Stimulated activated CD4-positive, alpha-beta T cell treated with anti-CD3 and anti-CD28 coated beads, TNF-alpha, amount 100 ng/mL, for 4 hours (primary cell): ENCODE measurements at places on chromosomes 11 and 22.

DNA sequence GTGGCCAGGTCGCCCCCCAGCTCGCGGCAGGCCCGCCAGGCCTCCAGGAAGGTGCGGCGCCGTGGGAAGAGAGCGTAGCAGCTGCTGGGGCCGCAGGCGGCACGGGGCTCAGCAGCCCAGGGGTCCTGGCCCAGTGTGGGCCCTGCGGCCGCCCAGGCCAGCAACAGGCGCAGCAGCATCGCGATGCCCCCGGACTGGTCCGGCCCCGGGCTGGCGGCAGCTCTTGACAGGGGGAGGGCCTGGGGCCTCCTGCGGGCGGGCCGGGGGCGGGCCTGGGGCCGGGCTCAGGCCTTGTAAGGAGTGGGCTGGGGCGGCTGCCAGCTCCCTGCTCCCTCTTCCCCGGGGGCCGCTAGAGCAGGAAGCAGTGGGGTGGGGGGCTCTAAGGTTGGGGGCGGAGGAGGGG is at the start of gene CD248:
TSS of gene CD248 (minus strand) at position 196 of the 403 bp plus-strand sequence. CDS start at position 179, 17 bp downstream.
- DNase-seq: no peak

GRCh38 chr11:65906602-65907001 is 6.4 kb upstream of the FOSL1 start:
- DNase-seq: no peak

DNA sequence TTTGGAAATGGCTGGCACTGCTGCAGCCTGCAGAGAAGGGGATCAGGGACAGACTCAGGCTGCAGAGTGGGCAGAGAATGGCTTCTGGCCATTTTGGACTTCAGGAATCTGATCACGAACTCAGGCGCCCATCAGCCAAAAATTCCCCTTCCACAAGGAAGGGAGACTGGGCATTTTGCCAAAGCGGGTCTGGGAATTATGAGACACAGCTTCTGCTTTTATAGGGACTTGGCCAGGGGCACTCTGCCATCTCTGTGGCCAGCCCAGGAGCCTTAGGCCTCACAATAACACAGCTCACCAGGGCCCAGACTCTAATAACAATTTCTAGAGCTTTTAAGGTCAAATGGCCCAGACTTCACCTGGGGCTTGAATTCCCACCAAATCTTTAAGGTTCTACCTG is 74.7 kb downstream of the CHST1 start:
- DNase-seq: no peak

- DNase-seq: no peak
Measured at GRCh38 chr11:59647245-59647980, 21.4 kb downstream of the PATL1 start.

- no peak for DNase-seq
Measured at GRCh38 chr11:126318574-126319373, 14.9 kb downstream of the DCPS start.

DNA sequence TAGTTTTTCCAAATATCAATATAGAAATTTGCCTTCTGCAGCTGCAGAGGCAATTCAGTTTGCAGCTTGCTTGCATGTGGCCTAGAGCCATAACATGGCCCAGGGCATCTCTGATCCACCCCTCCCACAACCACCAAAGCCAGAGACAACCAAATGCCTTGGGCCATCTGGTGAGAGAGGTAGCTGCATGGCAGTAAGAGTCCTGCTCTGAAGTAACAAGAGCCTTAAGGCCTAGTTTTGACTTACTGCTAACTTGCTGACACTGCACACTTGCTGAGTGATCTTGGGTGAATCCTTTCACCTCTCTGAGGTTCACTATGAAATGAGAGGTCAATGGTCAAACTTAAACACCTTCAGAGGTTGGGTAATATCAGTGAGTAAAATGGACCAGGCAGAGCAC is 4.9 kb upstream of the SPECC1L start:
- no peak for DNase-seq

DNA sequence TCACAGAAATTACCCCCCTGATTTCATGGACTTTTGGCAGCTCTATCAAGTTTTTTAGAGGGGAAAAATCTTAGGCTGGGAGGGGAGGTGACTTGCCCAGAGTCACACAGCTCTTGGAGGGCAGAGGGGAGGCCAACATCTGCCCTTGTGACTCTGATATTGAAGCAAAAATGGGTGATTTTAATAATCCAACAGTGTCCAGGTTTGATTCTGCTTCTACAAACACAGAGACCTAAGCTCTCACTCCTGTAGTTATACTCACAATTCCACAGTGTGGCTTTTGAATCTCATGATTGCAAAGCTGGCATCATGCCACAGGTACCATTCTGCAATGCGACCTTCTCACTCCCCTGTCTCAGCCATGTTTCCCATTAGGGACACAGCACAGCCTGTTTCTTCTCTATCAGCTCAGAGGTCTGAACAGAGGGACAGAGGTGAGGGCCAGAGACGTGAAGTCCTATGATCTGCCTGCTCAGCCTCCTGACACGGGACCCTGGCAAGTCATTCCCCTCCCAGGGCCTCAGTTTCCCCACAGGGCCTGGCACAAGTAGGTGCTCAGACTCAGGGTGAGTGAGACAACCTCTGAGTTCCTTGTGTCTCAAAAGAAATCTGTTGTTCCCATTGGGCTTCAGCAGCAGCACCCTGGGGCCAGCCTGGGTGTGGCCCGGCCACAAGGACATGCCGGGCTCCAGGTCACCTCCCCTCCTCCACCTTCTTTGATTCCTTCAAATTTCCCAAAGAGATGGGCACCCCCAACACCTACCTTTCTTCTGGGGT is 766 bp downstream of the APOL2 start:
- no peak for DNase-seq

DNA sequence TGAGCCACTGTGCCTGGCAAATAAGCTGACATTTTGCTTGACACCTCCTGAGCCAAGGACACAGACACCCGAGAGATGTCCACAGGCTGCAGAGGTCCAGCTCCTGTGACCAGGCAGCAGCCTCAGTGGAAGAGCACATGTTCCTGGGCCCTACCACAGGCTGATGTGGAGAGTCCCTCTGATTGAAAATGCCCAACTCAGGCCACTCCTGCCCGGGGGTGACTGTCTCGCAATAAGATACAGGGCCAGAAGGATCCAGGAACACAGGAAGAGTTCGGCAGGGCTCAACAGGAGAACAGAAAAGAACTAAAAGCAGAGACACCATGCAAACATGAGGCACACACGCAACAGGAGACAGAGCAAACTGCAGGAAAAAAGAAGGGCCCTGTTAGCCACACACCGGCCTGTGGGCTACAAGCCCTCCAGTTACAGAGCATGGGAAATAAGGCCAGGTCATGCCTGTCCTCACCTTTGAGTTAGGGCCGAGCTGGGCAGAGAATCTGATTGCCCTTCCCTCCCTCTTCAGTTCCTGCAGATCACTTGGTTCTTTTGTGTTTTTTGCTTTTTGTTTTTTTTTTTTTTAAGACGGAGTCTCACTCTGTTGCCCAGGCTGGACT is 28.3 kb upstream of the MALAT1 start:
- no peak for DNase-seq

DNA sequence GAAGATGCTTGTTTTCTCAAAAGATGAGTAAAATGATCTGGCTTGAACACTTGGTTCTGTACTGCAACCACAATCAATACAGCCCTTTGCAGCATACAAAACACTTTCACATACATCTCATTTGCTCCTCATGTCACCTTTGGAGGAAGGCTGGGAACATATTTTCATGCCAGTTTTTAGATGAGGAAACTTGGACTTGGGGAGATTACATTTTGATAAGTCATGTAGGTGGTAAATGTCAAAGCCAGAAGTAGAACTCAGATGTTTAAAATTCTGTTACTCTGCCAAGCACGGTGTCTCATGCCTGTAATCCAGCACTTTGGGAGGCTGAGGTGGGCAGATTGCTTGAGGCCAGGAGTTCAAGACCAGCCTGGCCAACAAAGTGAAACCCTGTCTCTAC is 121.8 kb downstream of the MICAL2 start:
- DNase-seq: no peak

DNA sequence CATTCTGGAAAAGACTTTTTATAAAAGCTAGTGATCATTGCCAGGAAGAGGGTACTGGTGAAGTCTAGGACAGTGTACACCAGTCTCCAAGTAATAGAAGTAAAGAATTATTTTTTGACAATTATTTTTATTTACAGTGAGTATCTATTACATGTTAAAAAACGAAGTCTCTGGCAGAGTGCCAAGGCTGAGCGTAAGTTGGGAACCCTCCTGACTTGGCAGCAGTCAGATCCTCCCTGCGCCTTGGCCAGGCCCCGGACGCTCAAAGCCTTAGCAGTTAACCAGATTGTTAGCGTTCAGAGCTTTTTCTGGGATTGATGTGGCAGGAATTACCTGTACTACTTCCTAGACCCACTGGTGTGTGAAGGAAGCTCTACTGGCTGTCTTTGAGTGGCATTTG is 38.1 kb upstream of the CTTN start:
- DNase-seq: no peak

GRCh38 chr11:100719362-100719761 is 32.3 kb downstream of the ARHGAP42 start:
- no peak for DNase-seq

DNA sequence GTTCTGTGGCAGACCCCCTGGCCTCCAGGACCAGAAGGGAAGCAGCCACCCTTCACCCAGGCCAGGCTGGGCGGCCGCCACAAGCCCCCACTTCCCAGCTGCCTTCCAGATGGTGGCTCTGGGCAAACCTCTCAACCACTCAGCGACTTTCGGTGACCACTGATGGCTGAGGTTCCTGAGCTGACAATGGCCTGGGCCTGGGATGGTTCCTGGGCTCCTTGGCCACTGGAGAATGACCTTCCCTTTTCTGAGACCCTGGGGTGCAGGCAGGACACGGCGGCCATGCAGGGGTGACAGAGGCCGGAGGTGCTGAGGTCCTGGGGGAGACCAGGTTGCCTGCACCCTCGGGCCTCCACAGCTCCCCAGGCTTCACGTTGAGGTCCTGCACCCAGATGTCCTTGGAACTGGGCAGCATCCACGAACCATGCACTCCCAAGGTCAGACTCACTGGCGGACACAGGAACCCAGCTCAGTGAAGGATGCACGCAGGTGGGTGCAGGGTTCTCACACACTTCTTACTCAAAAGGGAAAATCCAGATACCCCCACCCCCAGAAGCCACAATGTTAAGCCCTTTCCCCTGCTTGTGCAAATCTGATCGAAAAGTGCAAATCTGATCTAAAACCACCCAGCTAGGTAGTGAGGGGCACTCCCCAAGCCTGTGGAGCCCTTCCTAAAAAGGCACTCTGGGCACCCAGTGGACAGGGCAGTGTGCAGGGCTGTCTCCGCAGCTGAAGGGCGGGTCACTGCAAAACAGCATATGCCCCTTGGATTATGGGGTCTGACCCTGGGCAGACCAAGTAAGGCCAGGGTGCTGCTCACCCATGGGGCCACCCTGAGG is 13.9 kb upstream of the PHLDA2 start:
- no peak for DNase-seq

DNA sequence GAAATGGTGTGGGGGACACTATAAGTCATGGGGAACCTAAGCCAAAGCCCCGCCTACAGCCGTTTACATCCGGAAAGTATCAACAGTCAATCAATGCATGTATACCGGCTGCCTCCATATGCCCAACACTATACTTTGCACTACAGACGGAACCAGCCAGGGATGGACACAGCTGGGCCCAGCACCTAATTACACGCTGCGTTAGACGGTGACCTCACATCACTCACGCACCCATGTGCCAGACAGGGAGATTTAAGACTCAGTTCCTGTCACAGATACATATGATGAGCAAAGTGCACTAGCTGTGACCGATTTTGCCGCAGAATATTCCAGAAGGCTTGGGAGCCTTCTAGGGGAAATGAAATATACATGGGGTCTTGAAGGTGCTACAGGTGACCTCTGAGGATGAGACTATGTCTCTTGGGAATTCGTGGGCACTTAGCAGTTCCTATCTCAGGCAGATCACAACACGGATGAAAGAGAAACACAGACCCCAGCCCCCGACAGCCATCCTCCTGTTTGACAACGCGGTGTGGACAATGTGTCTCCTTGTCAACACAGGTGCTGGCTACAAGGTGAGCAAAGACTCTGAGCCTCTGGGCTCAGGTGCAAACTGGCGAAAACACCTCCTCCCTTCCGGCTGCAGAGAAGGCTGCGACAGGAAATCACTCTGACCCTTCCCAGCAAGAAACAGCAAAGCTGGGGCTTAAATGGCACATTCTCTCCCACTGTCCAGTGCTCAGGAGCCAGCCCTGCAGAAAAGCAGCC is 8.0 kb downstream of the AHNAK start:
- DNase-seq: no peak

- no peak for DNase-seq
Measured at GRCh38 chr11:28606930-28607329, 498.7 kb downstream of the METTL15 start.

GRCh38 chr22:32216911-32217310 is 12.0 kb upstream of the RFPL2 start:
- no peak for DNase-seq

DNA sequence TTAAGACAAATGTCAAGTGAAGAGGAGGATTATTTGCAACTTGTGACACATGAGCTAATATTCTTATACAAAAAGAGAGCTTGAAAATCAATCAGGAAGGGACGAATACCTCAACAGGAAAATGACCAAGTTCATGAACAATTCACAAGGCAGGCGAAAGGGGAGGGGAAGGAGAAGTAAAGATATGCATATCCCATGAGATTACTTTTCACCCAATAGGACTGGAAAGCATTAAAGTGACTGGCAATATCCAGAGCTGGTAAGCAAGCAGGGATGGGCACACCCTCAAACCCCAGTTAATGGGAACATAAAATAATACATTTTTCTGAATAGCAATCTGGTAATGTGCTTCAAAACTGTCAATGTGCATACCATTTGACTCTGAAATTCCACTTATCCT is 129.5 kb downstream of the SLC1A2 start:
- no peak for DNase-seq

- DNase-seq: no peak
Measured at GRCh38 chr11:130612291-130612851, 163.9 kb downstream of the ADAMTS15 start.

- no peak for DNase-seq
Measured at GRCh38 chr22:47178339-47178738, 415.9 kb downstream of the TBC1D22A start.

GRCh38 chr22:43090130-43090789 is 1.1 kb upstream of the TTLL1 start:
- no peak for DNase-seq

DNA sequence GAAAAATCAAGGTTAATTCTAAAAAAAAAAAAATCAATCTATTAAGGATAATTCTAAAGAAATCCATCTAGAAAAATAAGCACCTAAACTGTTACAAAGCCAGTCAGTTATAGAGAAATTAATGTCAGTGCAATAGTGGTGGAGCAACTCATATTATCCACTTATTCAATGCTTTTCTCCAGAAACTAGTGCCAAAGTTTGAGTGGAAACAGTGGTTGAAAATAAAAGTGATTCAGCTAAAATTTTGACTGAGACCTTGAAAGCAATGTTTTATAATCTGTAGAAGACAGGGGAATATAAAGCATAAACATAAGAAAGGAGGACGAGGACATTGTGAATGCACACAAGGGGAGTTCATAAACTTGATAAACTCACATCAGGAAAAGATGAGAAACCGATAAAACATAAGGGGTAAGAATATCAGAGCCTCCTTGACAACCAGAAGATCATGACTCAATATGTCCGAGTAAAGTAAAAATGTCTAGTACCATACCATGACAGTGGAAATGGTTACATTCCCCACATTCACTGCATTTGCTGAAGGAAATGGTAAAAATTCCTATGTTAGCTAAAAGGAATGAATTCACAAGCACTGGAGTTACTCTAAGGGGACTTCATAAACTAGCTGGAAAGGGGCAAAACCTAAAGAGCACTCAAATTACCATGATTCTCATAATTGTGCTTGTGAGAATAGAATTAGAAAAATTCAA is 58.7 kb upstream of the SLC5A12 start:
- DNase-seq: no peak

- DNase-seq: no peak
Measured at GRCh38 chr11:80365076-80365725, 924.4 kb upstream of the TENM4 start.

- DNase-seq: no peak
Measured at GRCh38 chr22:50262460-50262911, 1.0 kb upstream of the MAPK12 start.
